ENCODE measurements at places on chromosomes 3 and 15.

- no peak for DNase-seq
Measured at GRCh38 chr3:149796026-149796425, 3.7 kb upstream of the ANKUB1 start.

- DNase-seq = no peak
Measured at GRCh38 chr3:31529421-31529820, 3.3 kb upstream of the STT3B start.

DNA sequence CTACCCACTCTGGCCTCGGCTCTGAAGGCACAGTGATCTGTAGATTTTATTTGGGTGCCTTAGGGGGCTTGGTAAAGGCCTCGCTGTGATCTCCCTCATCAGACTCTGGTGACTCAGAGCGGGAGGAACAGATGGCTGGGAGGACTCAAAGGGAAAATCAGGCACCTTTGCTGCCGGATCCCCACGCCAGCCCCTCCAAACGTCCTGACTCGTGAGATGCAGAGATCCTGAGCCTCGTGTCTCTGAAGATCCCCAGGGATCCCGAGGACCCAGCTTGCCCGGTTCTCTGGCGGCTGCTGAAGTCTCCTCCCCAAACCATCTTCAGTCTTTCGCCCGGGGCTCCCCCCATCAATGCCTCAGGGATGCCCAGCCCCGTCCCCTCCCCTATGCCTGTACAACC lies 32.8 kb downstream of the MUC20 start:
- DNase-seq = no peak

DNA sequence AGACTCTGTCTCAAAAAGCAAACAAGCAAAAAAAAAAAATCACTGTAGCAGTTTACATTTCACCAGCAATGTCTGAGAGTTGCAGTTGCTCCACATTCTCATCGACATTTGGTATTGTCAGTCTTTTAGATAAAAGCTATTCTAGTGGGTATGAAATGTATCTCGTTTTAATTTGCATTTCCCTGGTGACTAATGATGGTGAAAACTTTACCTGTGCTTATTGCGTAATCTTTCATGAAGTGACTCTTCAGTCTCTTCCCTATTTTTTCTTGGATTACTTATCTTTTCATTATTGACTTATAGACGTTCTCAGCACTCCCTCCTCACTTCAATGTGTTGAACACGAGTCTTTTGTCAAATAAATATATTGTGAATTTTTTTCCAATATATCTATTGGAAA lies 37.2 kb upstream of the CLSTN2 start:
- DNase-seq = no peak

GRCh38 chr15:95287720-95288103 lies 1042.8 kb upstream of the NR2F2 start:
- no peak for DNase-seq

GRCh38 chr15:56693761-56694160 lies 39.5 kb downstream of the ZNF280D start:
- no peak for DNase-seq

GRCh38 chr3:152359385-152360248 lies 90.9 kb downstream of the MBNL1 start:
- no peak for DNase-seq

- peak; percentile 14 for DNase-seq
Measured at GRCh38 chr3:113844622-113845222, 6.1 kb downstream of the GRAMD1C start.

- DNase-seq = no peak
Measured at GRCh38 chr3:18670759-18671158, 245.6 kb upstream of the SATB1 start.

DNA sequence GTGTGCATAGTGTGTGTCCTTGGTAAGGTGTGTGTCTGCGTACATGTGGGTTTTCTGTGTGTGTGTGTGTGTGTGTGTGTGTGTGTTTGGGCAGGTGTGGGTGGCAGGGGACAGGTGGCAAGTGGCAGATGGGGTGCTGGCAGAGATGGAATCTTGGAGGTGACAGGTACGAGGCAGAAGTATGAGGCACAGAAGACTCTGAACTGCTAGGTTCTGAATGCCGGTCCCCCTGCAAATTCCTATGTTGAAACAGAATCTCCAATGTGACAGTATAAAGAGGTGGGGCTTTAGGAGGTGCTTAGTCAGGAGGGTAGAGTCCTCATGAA lies 29.8 kb downstream of the SRPRB start:
- DNase-seq = no peak

DNA sequence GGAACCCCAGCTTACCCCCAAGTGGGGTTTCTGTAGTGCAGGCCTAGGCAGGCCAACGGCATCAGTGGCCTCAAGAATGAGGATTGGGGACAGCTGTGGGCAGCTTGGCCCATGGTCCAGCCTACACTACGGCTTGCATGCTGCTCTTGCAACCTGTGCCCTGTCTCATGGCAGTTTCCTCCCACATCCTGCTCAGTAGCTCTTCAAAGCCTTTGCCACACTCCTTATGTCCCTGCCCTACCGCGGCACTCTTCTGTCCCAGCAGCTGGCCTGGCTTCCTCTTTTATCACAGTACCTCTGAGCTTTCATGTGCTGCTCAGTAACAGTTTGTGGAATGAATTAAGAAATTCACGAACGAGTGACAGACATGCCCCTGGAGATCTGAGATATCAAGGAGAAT lies 431.0 kb downstream of the EPHB1 start:
- DNase-seq = no peak

DNA sequence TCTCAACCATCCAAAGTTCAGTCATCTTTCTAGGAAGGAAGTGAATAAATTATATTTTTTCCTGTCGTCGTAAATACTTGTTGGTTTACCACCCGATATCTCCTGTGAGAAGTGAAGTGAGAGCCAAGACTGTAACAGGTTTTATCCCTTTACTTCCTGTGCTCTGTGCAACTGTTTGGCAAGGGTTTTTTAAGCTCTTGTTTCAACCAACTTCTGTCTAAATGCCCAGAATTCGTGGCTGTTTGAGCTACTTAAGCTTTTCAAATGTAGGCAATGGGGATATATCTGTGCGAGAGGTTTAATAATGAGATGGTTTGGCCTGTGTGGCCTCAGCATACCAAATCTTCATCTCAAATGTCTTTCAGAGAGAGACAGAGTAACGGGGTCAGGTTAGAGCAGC lies 134.7 kb downstream of the LRTM1 start:
- no peak for DNase-seq

DNA sequence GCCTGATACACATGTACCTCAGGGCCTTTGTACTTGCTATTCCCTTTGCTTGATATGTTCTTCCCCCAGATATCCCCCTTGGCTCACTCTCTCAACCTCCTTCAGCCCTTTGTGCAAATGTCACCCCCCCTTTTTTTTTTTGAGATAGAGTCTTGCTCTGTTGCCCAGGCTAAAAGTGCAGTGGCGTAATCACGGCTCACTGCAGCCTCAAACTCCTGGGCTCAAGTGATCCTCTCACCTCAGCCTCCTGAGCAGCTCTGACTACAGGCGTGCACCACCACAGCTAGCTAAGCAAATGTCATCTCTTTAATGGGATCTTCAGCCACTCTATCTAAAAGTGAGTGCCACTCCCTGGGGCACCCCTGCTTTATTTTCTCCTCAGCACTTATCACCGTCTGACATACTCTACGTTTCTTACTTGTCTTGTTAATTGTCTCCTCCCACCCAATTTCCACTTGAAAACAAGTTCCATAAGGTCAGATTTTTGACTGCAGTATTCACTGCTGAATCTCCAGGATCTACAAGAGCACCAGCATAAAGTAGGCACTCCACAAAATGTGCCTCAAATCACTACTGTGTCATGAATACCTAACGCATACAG lies 14.6 kb downstream of the IP6K2 start:
- no peak for DNase-seq

GRCh38 chr3:197317250-197317963 lies 19.0 kb upstream of the DLG1 start:
- no peak for DNase-seq

DNA sequence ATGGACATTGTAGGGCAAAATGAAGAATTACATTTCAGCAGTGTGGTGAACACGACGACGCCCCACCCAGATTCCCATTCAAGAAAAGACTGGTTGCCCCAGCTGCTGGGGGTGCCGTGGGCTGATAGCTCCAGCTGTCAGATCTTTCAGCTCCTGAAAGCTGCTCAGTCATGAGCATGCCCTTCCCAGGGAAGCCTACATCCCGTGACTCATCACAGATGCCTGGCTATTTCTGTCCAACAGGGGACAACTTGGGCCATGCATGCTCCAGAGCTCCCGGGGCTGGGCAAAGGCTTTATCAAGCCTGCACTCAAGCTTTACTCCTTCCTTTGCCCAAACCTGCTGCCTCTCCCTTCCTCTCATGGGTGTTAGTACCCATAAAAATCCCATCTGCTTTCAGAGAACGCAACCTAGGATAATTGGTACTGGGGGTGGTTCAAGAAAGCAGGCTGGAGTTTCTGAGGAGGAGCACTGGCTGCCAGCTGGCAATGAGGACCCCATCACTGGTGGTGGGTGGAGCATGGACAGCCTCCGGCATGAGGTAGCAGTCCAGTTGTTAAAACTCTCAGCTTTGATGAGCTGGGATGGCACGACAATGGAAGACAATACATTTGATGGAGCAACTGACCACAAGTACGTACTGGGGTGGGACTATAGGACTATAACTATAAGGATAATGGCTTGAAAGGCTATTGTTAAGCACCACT lies 16.4 kb upstream of the ST8SIA2 start:
- DNase-seq = no peak

GRCh38 chr15:56341201-56341600 lies 24.0 kb upstream of the TEX9 start:
- DNase-seq = no peak

GRCh38 chr3:77186319-77186718 lies 146.4 kb downstream of the ROBO2 start:
- no peak for DNase-seq

DNA sequence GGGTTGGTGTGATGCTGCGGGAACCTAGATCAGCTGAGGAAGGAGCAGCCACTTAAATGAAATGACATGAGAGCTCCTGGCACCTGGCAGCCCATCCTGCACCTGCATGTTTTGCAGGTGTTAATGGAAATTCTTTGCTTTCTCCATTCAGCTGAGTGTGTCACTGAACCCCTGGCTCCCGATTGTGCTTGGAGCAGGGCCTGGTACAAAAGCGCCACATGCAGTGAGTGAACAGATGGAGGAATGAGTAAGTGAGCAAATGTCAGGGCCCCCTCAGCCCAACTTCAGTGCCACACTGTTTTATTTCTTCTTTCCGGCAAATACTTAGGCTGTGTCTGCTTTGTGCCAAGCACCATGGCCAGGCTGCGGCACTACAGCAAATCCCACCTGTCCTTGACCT lies 132.2 kb downstream of the ASB7 start:
- DNase-seq = no peak

DNA sequence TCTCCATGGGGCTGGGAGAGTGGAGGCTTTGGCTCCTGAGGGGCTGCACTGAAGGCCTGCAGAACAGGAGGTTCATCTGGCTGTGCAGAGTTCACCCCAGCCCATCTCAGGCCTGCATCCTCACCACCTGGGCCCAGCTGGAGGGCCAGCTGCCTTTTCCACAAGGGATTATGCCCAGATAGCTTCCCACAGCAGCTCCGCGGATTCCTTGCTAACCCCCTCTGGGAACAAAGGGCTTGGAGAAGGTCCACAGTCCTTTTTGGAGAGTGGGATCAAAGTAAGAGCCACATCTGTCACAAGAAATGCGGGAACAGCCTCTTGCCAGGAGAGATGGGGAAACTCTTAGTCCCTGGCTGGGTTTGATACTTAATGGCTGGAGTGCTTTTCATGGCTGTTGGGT lies 164.7 kb upstream of the RGMA start:
- DNase-seq = no peak

GRCh38 chr3:42532229-42532628 lies 29.8 kb downstream of the VIPR1 start:
- DNase-seq = no peak

GRCh38 chr15:92033314-92033713 lies 179.8 kb downstream of the SLCO3A1 start:
- DNase-seq = no peak

- DNase-seq = no peak
Measured at GRCh38 chr3:38382506-38383080, 36.0 kb downstream of the XYLB start.

- DNase-seq = no peak
Measured at GRCh38 chr3:126416943-126417342, 22.2 kb downstream of the CFAP100 start.

DNA sequence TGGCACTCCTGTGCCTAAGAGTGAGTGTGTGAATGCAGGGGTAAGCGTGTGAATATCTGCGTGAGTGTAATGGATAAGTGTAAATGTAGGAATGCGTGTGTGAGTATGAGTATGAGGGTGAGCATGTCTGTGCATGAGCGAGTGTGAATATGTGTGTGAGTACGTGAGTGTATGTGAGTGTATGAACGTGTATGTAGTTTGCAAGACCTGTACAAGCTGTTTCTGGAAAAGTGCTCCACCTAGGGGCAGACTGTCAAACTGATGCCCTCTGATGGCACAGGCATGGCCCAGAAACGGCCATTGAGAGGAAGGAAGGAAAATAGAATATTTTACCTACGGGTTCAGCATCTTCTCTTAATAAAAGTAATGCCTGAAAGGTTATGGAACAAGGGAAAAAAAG lies 24.4 kb upstream of the FRMD4B start:
- peak; percentile 57 for DNase-seq

- no peak for DNase-seq
Measured at GRCh38 chr3:128412180-128413002, 54.3 kb downstream of the DNAJB8 start.

DNA sequence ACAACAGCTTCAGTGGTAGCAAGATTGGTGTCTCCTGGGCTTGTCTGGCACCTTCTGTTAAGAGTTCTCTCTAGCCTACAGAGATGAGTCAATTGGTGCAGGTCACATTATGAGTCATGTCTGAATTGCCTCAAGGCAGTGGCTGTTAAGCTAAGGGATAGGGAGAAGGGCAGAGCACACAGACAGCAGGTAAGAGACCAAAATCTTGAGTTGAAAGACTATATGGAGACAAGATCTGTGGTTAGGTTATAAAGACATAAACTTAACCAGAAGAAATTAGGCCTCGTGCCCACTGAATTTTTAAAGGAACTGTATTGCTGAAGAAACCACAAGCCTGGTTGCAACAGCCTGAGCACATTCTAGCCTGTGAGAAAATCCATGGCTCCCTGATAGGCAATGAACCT lies 19.2 kb upstream of the KPNA1 start:
- no peak for DNase-seq

- no peak for DNase-seq
Measured at GRCh38 chr3:54550221-54550977, 377.5 kb downstream of the LRTM1 start.

DNA sequence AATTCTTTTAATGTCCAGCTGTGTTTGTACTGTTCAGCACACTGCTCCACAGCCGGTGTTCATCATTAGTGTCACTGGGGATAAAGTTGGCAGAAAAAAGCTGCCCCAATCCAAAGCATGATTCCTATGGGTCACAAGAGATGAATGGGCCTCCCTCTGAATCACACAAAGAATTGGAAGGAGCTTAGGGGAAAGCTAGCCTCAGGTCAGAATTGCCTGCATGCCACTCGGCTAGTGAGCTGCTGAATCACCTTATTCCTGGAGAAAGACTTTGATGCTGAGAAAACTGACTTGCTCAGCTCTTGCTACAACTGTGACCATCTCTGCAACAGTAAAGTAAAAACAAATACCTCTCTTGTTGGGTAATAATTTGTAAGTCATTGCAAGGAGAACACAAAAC lies 3.5 kb downstream of the CCK start:
- no peak for DNase-seq

All from CD4-positive, alpha-beta T cell treated with Interleukin-6 at 100 ng/mL for 8 hours (primary cell).